Stomach (tissue), 19 donors: ENCODE measurements at places on chromosomes 5 and 9. TPM values are rescaled to one million over a fixed set of nuclear protein-coding genes. Genes with fewer than 3 reads are reported as not detected.

GRCh38 chr9:116271340-116271739 is 117.7 kb downstream of the PAPPA start:
- DNase-seq = no peak
- H3K4me3 ChIP-seq = no peak overlapping the region
- H3K4me1 ChIP-seq = no peaks in the 10 kb centered on the region
- no peak overlapping the region for H3K27ac ChIP-seq

GRCh38 chr9:125902214-125902613 is 155.0 kb downstream of the PBX3 start:
- no peaks in the 10 kb centered on the region for H3K36me3 ChIP-seq
- DNase-seq = no peak
- H3K4me1 ChIP-seq = peaks cover 7% of the 10 kb centered on the region
- no peaks in the 10 kb centered on the region for H3K27me3 ChIP-seq

DNA sequence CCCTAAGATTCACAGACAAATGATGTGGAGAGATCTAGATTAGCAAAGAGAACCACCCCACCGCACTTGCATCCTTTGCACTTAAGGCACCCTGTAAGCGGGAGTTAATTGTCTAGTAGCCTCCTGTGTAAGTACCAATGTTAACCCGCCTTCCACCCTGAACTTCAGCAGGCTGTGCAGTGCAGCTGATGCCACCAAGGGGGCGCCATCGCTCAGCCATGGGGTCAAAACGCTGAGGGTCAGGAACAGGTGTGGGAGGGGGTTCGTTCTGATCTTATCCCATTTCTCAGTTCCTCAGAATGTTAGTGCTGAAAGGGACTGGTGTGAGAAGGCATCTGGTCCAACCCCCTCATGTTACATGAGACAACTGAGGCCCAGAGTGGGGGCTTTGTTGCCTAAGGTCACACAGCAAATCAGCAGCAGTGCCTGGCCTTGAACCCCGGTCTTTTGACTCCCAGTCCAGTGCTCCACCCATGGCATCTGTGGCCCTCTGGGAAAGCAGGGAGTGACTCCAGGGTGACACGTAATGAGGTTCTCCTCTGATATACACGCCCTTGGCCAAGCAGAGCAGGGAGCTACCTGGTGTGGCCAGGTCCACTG is 57.3 kb downstream of the CYFIP2 start:
- no peak overlapping the region for H3K27ac ChIP-seq
- no peak for DNase-seq
- no peaks in the 10 kb centered on the region for H3K27me3 ChIP-seq
- peaks cover 77% of the 10 kb centered on the region for H3K36me3 ChIP-seq

DNA sequence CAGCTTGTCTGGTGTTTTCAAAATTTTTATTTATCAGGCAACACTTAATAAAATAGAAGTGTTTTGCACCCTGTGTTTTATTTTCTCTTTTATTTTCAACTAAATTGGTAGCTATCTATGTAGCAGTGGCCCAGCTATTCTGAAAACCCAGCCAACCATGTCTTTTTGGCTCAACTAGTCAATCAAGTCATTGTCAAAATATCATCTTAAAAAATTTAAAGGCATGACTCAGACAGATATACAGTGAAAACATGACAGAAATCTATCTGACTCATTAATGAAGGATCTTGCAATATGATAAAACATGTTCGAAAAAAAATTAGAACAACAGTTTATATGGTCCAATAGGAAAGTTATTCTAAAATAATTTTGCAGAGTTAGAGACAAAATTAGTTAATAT is 75.1 kb downstream of the HSD17B4 start:
- peaks cover 67% of the 10 kb centered on the region for H3K36me3 ChIP-seq
- no peak overlapping the region for H3K27ac ChIP-seq
- no peaks in the 10 kb centered on the region for H3K4me1 ChIP-seq
- DNase-seq = no peak

DNA sequence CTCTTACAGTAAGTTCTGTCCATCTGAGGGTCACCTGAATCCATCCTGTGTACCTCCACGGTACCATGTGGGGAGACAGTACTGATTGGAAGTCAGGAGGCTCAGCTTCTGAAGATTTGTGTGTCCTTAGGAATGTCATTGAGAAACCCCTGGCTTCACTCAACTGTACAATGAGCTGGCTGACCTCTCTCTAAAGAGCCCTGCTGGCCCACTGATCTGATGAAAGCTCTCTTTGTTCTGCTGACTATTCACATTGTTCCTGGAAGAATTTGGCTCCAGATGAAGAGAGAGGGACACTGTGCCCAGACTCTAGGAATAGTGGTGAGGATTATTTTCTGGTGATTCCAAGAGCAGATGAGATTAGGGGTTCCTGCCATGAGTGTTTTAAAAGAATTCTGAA is 141.2 kb downstream of the LURAP1L start:
- no peak for DNase-seq
- no peak overlapping the region for H3K4me3 ChIP-seq
- no peak overlapping the region for H3K27ac ChIP-seq

DNA sequence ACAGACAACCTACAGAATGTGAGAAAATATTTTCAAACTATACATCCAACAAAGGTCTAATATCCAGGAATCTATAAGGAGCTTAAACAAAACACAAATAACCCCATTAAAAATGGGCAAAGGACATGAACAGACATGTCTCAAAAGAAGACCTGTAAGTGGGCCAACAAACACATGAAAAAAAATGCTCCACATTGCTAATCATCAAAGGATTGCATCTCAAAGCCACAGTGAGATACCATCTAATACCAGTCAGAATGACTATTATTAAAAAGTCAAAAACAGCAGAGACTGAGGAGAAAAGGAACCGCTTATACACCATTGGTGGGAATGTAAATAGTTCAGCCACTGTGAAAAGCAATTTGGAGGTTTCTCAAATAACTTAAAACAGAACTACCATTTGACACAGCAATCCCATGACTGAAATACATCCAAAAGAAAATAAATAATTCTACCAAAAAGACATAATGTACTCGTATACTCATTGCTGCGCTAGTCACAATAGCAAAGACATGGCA is 39.1 kb upstream of the C5orf63 start:
- no peaks in the 10 kb centered on the region for H3K27me3 ChIP-seq
- no peak overlapping the region for H3K4me3 ChIP-seq
- H3K36me3 ChIP-seq = no peaks in the 10 kb centered on the region
- no peak overlapping the region for H3K27ac ChIP-seq
- no peaks in the 10 kb centered on the region for H3K4me1 ChIP-seq

DNA sequence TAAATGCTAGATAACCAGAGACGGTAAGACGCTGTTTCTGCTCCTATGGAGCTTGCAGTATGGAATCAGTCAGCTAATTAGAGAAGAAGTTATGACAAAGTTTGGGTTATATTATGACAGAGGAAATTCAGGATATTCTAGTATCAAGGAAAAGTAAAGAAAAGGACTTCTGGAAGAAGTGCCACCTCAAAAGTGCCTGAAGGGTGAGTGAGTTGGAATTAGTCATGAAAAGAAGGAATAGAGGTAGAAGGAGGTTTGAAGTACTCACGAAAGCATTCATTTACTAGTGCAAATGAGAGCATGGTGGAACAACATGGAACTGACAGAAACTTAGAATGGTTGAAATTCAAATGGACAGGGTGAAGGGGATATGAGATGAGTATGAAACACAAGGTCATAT is 40.4 kb upstream of the MTAP start:
- no peak for DNase-seq
- H3K27me3 ChIP-seq = no peaks in the 10 kb centered on the region
- H3K4me1 ChIP-seq = no peaks in the 10 kb centered on the region
- no peaks in the 10 kb centered on the region for H3K36me3 ChIP-seq

DNA sequence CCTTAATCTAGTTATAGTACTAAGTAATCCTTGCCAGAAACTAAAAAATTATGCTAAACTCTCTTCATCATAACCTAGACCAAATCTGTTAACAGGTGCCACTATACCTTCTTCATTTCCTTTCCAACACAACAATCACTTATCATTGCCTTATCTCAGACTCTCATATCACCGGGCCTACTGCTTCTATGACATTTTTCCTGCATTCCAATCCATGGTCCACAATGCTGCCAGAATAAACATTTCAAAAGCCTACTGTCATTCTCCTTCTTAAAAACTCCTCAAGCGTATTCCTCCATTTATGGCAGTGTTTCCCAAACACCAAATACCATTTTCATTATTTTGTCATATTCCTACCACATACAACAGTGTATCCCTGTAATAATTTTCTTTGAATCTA is 6.5 kb downstream of the PPP6C start:
- no peak for DNase-seq
- no peak overlapping the region for H3K27ac ChIP-seq
- no peaks in the 10 kb centered on the region for H3K27me3 ChIP-seq
- H3K4me3 ChIP-seq = no peak overlapping the region
- peaks cover 69% of the 10 kb centered on the region for H3K4me1 ChIP-seq

- H3K36me3 ChIP-seq = no peaks in the 10 kb centered on the region
- H3K4me1 ChIP-seq = peaks cover 12% of the 10 kb centered on the region
- no peak for DNase-seq
Measured at GRCh38 chr5:168528521-168529373, at the start of gene FBLL1. Gene FBLL1, plus strand, starts transcription at chr5:168529305. Its CDS starts 200 bp downstream, at chr5:168529505.

GRCh38 chr5:89878140-89879132 is 531.1 kb downstream of the CETN3 start:
- no peak overlapping the region for H3K4me3 ChIP-seq
- no peaks in the 10 kb centered on the region for H3K36me3 ChIP-seq
- H3K4me1 ChIP-seq = no peaks in the 10 kb centered on the region
- DNase-seq = no peak
- H3K27me3 ChIP-seq = no peaks in the 10 kb centered on the region

DNA sequence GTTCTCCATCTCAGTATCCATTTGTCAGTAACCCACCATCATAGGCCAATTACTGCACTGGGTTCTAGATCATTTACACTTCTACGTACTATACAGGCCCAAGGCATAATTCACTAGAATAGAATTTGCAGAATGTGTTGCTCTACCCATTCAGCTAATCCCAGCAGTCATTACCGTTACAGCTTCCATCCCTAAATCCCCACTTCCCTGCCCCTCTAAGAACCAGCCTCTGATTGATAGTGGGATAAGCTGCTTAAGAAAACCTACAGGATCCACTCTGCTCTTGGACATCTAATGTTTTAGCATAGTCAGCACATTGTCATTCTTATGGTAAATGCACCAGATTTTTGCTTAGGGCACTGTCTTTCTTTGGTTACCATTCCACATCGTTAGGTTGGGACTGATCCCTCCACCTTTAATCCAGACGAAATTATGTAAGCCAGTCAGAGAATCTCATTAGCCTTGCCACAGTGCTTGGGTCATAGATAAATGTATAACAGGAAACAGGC is 39.3 kb upstream of the CHD1 start:
- no peaks in the 10 kb centered on the region for H3K4me1 ChIP-seq
- no peak for DNase-seq
- no peaks in the 10 kb centered on the region for H3K27me3 ChIP-seq
- H3K36me3 ChIP-seq = no peaks in the 10 kb centered on the region
- H3K4me3 ChIP-seq = no peak overlapping the region
- H3K27ac ChIP-seq = no peak overlapping the region

GRCh38 chr9:113508111-113508749 is 44.7 kb downstream of the RGS3 start:
- peak overlapping the region; percentile 36 for H3K27ac ChIP-seq
- H3K36me3 ChIP-seq = peaks cover 7% of the 10 kb centered on the region
- H3K27me3 ChIP-seq = no peaks in the 10 kb centered on the region
- peaks cover 65% of the 10 kb centered on the region for H3K4me1 ChIP-seq
- no peak overlapping the region for H3K4me3 ChIP-seq
- peak; percentile 51 for DNase-seq

GRCh38 chr9:91751922-91752321 is 198.1 kb downstream of the ROR2 start:
- H3K36me3 ChIP-seq = peaks cover 14% of the 10 kb centered on the region
- H3K27me3 ChIP-seq = no peaks in the 10 kb centered on the region
- no peaks in the 10 kb centered on the region for H3K4me1 ChIP-seq
- DNase-seq = no peak
- H3K27ac ChIP-seq = no peak overlapping the region
- H3K4me3 ChIP-seq = no peak overlapping the region

The ANKRD18A gene
- 2.3 TPM for total RNA-seq

The TEX48 gene
- total RNA-seq = not detected

The IL5 gene
- not detected for total RNA-seq

The SPATA24 gene
- 3.6 TPM for total RNA-seq

The PRUNE2 gene
- 206 TPM for total RNA-seq

The LCN1 gene
- not detected for total RNA-seq
